ENCODE measurements at places on chromosomes 2 and 18.

GRCh38 chr18:40569605-40570004 lies 1385.4 kb upstream of the PIK3C3 start:
- no peak for DNase-seq

DNA sequence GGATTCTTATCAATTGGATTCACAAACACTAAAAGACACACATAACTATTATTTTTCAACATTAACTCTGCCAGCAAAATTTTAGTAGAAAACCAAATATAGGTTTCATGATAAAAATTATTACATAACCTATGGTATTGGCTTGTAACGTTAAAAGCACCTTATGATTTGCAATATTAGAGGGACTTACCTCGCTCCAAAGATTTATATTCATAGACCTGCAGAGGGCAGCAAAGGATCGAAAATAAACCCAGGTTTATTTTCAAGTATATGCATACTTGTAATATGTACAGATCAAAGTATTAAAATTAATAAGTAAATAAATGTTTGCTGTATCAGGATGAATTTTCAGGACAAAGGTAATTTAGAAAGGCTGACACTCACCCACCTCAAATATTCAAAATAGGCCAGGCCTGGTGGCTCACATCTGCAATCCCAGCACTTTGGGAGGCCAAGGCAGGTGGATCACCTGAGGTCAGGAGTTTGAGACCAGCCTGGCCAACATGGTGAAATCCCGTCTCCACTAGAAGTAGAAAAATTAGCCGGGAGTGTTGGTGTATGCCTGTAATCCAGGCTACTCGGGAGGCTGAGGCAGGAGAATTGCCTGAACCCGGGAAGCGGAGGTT lies 45.3 kb downstream of the LRPPRC start:
- no peak for DNase-seq

GRCh38 chr18:28771849-28772248 lies 594.9 kb upstream of the CDH2 start:
- DNase-seq, result no peak

GRCh38 chr18:3236470-3236869 lies 11.1 kb upstream of the MYL12A start:
- DNase-seq, result no peak

DNA sequence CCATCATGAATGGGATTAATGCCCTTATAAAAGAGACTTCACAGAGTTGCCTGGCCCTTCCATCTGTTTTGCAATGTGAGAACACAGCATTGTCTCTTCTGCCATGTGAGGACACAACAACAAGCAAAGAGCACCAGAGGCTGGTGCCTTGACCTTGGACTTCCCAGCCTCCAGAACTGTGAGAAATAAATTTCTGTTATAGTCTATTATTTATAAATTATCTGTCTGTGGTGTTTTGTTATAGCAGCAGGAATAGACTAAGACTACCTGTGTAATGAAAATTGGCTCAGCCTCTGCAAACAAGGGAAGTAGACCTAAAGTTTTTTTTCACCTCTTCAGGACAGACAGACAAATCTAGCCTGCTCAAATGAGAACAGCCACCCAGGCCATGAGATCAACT lies 19.3 kb upstream of the ZC3H15 start:
- DNase-seq, result no peak

DNA sequence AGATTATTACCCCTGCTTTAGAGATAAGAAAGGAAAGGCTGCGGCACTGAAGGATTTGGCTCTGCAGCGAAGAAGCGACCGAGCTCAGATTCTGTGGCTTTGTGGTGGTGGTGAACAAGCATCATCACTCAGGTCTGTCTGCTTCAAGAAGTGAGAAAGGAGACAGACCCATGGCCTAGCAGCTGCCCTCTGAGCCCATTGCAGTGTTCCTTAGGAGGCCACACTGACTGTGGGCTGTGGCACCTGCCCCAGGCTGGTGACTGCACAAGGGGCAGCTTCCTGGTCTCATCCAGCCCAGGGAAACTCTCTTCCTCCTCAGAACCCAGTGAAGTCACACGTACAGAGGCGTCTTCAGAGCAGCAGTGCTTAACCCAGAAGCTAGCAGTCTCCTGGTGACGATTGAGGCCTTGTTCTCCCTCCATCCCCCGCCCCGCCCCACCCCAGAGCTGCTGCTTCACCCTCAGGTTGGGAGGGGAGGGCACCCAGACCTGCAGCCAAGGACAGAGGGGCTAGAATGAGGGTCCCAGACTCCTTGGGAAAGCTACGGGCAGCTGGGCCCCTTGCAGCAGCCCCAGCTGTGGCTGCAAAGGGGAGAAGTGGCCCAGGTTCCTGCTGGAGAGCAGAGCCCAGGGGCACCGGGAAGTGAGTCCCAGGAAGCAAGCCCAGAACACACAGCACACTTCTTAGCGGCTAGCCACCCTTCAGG lies 22.2 kb downstream of the BIN1 start:
- no peak for DNase-seq

GRCh38 chr2:200255549-200255948 lies 50.9 kb upstream of the SPATS2L start:
- DNase-seq, result no peak

GRCh38 chr2:15939556-15939853 lies 845 bp upstream of the MYCN start:
- DNase-seq, result no peak
